ENCODE measurements at places on chromosomes 7 and 10.

- DNase-seq = no peak
Observed at GRCh38 chr7:36777062-36777461, 52.8 kb upstream of the AOAH start.

DNA sequence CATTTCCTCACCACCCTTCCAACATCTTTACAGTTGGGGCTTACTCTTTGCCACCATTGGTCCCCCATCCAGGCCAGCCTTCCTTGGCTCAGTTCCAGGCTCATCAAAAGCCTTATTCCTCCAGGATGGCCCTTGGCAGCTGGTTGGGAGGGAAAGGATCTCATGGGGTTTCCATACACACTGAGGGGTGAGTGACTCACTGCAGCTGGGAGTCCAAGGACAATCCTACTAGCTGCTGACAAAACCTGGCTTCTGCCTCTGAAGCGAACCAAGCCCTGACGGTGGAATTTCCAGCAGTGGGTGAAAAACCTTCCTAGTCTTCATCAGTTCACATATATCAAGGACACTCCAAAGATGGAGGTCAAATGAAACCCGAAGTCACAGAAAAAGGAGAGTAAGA lies 22.9 kb downstream of the CRHR2 start:
- DNase-seq = no peak

GRCh38 chr10:82361256-82361655 lies 486.3 kb downstream of the NRG3 start:
- DNase-seq = no peak

DNA sequence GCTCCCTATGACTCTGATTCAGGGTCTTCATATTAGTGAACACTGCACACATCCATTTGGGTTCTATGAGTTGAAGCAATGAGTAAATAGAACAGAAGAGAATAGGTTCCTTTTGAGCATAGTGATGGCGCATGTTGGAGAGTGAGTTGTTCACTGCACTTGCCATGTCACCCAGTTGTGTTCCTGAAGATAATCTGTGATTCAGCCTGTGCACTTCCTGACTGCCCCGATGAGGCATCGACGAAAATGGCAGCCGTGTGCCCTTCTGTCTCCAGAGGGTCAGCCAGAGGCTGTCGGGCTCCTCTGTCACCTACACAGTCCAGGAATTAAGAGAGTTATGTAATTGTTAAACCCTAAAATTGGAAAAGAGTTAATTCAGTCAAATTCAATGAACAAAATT lies 94.7 kb downstream of the GALNT11 start:
- DNase-seq = no peak

GRCh38 chr7:7417851-7418250 lies 117.8 kb downstream of the COL28A1 start:
- no peak for DNase-seq

GRCh38 chr7:111029141-111029572 lies 61.8 kb upstream of the LRRN3 start:
- DNase-seq = no peak

DNA sequence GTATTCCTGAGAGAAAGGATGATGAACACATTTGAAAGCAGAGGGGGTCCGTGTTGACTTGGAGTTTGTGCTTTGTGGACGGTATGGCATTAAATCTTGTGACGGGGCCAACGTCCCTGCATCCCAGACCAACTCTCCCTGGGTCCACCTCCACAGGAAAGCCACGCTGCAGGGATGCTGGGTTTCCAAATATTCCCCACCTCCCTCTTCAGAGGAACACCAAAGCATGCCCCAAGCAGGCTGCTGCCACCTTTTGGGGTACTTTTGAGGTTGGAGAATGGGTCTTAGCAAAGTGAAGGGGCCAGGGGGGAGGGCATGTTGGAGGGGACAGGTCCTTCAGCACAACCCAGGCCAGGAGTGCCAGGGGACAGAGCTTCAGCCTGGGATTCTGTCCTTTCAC lies 504.4 kb downstream of the TCERG1L start:
- no peak for DNase-seq

- DNase-seq = peak; percentile 22
Observed at GRCh38 chr7:128914566-128915151, 4.2 kb upstream of the KCP start.

DNA sequence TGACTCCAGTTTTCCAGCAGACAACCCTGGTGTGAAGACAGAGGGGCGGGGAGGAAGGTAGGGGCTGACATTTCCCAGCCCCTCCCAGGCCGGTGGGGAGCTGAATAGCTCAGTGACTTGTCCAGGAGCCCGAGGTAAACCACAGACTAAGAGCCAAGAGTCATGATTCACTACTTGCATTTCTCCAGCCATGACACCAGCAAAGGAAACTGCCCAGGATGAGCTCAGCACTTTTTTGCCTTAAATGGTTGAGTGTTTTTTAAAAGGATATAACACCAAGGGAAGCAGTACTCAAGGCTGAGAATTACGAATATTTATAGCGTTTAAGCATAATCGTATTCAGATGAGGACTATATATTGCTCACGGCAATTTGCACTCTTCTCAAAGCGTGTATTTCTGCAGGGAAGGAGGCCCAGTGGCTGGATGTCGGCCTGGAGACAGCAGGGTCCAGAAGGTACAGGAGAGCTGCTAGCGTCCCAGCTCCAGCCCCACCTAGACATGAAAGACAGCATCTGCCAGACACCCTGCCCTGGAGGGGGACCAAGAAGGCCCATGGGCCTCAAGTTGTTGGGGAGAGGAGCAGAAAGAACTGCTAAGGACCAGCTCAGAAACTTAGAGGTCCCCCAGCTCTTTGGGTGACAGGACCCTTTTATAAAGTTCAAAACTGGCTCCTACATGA lies 141.4 kb downstream of the GRID1 start:
- DNase-seq = no peak

DNA sequence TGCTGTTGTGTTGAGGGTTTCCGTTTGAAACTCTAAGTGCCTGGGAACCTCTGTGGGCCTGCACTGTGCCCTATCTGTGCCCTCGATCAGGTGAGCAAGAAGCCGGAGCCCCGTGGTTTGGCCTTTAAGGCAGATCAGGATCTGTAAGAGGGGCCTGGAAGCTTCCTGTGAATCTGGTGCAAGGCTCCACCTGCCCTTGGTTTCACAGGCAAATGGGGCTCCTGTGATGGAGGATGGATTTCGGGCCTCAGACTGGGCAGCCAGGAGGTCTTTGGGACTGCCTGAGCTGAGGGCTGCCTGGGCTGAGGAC lies 21.6 kb downstream of the SCART1 start:
- no peak for DNase-seq

GRCh38 chr7:73704640-73705550 lies 14.6 kb downstream of the STX1A start:
- DNase-seq = peak; percentile 80

- peak; percentile 18 for DNase-seq
Observed at GRCh38 chr10:104333032-104333727, 5.1 kb downstream of the ITPRIP start.

DNA sequence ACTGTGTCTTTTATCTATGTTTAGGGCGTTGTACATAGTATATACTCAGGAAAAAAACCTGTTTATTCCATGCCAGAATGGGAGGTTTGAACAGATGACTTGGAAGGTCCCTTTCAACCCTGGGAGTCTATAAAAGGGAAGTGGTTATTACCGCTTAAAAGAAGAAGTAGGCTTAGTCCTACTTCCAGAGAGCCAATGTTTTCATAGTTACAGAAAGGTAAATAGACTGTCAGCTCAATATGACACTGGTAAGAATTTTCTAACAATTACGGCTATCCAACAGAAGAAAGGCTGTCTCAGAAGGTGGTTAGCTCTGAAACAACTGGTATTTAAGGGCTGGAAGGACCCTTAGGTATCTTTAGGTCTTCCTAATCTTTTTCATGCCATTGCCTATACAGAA lies 1.1 kb upstream of the TFAM start:
- DNase-seq = no peak

All from dorsolateral prefrontal cortex (tissue), 122 donors.